ENCODE measurements at places on chromosomes 6 and 20.

DNA sequence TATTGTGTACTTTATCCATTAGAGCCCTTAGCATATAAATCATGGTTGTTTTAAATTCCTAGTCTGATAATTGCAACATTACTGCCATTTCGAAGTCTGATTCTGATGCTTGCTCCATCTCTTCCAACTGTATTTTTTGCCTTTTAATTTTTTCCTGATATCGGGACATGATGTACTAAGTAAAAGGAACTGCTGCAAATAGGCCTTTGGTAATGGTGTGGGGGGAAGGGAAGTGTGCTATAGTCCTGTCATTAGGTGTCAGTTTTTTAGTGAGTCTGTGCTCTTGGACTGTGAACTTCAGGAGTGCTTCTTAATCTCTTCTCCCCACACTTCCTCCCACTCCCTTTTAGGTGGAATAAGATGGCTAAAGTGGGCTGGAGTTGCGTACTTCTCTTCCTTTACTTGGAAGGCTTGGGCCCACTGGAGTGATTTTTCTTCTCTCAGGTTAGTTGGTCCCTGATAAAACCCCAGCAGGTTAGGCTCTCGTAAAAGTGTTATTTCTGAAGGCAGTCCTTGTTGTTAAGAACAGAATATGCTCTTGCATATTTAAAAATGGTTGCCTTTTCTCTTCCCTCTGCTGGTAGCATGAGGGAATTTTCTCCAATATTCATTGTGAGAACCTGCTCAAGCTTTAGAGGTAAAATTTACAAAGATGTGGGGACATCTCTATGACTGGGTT lies 18.1 kb downstream of the STXBP5 start:
- peak; percentile 34 for DNase-seq

DNA sequence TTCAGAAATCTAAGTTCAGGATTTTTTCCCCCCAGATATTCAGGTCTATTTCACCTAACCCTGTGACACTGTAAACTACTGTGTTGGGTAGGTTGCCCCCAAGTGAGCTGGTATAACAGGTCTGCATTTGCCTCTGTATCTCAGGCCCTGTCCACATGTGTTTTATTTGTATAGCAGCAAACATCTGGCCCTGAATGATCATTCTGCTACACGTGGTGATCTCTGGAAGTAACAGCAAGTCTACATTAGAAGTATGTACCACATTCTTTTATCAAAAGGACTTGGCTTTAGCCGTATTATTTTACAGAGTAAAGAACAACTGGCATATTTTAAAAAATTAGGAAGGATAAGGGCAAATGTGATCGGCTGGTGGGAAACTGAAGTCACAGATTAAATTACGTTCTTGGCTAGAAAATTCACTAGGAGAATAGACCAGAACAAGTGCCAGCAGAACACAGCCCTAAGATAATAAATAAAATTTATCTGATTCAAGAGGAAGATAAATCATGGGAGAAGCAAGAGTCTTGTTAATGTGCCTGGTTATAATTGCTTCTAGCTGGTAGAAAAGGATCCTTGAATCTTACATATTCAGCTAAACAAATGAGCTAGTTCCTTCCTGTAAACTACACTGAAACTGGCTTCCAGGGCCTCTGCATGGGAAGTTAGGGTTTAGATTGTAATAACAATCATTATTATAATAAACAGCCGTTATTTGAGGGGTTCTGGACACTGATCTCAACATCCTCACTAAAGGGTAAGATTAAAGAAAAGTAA lies 192.1 kb downstream of the SAMD5 start:
- no peak for DNase-seq

- no peak for DNase-seq
Measured at GRCh38 chr6:32578962-32579361, 10.7 kb downstream of the HLA-DRB1 start.

GRCh38 chr6:37038292-37039198 lies 33.1 kb downstream of the FGD2 start:
- peak; percentile 40 for DNase-seq

DNA sequence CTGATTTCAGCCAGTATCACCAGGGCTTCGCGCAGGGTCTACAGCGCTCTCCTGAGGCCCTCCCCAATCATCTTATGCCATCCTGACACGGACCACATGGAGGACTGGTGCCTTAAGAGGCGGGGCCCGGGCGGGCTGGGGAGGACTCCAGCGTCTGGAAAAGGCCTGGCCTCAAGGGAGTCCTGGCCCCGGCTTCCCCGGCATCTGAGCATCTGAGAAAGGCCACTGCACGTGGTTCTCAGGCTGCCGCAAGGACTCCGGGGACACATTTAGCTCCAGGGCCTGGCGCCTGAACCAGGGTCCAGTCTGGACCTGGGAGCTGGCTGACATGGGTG lies 21.4 kb downstream of the BHLHE23 start:
- no peak for DNase-seq

DNA sequence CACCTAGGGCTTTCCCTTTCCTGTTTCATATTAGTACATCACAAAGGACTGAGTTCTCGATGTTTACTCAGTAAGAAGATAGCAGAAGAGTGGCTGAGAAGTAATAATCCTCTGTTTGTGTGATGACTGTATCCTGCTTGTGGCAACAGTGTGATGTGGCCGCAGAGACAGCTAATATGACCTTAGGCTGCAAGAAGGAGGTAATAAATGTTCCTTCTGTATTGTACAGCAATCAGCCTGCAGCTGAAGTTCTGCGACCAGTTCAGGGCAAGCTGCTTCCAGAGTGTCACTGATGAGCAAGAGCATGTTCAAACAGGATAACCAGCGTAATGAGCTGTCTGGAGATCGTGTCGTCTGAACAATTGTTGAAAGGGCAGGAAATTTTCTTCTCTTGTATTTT lies 70.9 kb downstream of the OPN5 start:
- DNase-seq, result peak; percentile 85

DNA sequence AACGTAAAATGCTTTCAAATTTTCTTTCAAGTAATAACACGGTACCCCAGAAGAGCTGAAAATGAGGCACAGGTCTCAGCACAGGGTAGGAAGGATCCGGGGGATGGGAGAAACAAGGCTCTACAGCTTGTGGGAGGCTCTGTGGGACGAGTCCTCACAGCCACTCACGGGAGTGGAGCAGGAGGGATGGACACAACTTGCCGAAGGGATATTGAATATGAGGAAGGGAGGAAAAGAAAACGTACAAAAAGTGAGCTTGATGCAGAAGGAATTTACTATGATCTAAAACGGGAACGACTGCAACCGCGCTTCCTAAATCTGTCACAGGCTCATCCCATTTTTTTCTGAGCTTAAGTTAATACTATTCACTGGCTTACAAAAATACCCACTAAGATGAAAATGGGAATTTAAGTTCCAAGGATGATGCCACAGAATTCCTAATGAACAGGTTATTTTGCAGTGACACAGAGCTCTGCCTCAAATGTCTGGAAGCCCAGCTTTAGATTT lies 72.9 kb downstream of the FYN start:
- DNase-seq, result no peak

GRCh38 chr6:16505711-16506357 lies 255.4 kb downstream of the ATXN1 start:
- peak; percentile 19 for DNase-seq

GRCh38 chr6:101276066-101276465 lies 117.4 kb upstream of the GRIK2 start:
- DNase-seq, result peak; percentile 14

DNA sequence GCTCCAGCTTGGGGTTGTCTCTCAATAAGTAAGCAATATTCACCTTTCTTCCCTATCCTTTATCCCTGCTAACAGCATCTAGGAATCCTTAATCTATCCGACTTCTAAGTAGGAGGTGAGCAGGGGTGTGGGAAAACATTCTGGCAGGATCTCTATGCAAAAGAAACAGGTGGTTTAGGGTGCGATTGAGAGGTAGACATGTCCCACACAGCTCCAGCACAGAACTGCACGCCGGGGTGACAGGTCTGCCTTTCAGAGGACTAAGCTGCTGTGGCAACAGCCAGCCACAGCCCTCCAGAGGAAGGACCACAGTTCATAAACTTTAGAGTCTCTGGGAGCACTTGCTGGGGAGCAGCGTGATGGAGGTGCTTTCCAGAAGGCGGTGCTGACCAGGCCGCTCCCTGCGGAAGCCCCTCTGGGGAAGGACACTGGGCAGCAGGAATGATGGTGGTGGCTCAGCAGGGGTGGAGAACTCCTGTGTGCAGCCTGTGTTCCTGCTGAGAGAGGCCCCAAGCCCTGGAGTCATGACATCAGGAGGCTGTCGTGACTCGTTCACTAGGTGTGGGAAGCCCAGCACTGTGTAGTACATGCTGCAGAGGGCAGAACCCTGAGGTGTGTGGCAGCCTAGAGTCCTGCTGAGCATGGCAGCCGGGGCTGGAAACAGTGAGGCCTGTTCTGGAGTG lies 509.6 kb downstream of the PRKN start:
- no peak for DNase-seq

- DNase-seq, result peak; percentile 87
Measured at GRCh38 chr6:161091972-161092701, 100.6 kb downstream of the MAP3K4 start.

DNA sequence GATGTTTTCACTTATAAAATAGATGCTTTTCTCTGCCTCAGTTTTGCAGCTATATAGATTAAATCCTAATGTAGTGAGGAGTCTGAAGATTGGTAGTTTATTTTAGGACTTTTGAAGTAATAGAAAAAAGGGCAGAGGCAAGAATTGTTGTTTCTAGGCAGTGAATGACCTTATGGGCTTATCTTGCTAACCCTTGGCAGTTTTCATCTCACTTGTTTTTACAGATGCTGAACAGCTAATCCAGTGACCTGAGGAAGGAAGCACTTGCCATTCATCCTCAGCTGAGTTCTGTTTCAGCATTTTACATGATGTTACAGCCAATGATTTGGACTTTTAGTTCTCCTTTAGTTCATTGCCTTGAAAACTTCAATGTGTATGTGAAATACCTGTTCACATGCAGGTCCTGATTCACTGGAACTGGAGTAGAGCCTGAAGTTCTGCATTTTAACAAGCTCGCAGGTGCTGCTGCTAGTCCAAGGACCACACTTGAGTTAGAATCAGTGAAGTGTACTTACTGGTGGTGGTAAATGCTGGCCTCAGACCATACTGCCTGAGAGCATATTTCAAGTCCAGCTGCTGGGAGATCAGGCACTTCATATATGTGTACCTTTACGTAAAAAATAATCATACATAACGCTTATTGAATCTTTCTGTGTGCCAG lies 86.9 kb downstream of the TULP4 start:
- DNase-seq, result no peak

GRCh38 chr6:154377726-154378125 lies 21.1 kb upstream of the IPCEF1 start:
- no peak for DNase-seq

- DNase-seq, result no peak
Measured at GRCh38 chr6:86586195-86586594, 351.1 kb upstream of the HTR1E start.

DNA sequence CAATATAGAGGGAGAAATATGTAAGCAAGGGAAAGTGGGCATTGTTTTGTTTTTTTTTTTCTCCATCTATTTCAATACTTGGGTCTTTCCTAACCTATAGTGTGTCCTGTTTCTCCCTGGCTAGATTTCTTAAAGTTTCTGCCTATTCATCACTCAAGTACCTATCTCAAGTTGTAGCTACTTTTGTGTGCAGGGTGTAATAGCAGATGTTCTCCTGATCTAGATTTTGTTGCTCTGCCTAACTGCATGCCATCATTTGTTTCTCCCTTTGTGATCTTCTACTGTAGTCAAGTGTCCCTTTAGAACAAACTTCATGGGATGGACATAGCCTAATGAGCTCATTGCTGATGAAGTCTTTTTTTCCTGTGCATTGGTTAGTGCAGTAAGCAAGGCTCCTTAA lies 45.8 kb downstream of the TOP1 start:
- DNase-seq, result no peak

DNA sequence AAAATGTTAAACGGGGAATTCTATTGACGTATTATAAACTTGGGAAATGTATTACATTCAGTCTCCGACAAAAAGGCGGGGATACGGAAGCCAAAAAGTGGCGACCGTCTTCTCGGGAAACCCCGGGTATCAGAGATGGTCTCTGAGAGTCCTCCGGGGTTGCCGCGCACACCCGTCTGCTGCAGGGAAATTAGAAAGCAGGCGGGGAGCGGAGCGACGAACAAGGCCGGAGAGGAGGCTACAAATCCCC lies 1.5 kb downstream of the SALL4 start:
- peak; percentile 13 for DNase-seq

DNA sequence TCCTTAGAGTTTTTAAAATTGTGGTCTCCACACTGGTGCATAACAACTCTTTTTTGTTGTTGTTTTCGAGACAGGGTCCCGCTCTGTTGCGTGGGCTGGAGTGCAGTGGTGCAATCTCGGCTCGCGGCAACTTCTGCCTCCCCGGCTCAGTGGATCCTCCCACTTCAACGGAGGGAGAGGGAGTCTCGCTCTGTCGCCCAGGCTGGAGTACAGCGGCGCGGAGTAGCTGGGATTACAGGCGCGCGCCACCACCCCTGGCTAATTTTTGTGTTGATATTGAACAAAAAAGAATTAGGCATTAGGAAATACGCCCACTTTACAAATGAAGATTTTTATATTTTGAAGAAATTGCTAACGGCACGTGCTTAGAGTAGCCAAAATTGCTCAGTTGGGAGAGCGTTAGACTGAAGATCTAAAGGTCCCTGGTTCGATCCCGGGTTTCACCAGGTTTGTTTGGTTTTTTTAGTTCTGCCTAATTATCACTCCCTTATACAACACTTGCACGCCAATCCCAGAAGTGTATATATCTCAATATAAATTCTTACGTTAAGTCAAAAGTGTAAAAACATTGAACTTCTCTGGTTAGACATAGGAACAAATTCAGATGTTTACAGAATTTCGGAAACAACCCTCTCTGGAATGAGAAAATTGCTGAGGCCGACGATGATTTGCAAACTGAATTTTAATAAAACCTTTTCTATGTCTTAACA lies 159.6 kb downstream of the TRIM27 start:
- DNase-seq, result no peak

GRCh38 chr6:87661016-87661415 lies 41.0 kb downstream of the AKIRIN2 start:
- no peak for DNase-seq

Measured in epithelial cell of esophagus (primary cell).